ENCODE measurements at places on chromosomes 2 and 18. TPM values are rescaled to one million over a fixed set of nuclear protein-coding genes. Genes with fewer than 3 reads are reported as not detected.

DNA sequence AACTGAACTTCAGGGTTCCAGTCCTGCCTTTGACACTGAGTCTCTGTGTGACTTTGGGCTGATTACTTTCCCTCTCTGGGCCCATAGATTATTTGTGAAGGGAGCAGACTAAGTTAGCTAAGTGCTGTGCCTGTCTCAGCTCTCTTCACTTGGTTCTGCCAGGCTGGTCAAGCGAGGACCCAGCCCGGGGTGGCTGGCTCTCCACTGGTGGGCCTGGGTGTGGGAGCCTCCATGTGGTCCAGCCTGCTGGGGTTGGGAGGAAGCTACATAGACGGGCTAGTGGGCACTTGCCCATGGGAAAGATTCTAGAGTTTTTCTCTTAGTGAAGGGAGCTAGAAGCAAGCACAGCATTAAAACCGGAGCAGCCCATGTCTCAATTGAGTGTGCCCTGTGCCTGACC is 59.0 kb downstream of the DYSF start:
- no peaks in the 10 kb centered on the region for H3K4me1 ChIP-seq
- no peak for DNase-seq
- no peak overlapping the region for H3K4me3 ChIP-seq

MEIS1 gene
- 35.4 TPM for total RNA-seq

DNA sequence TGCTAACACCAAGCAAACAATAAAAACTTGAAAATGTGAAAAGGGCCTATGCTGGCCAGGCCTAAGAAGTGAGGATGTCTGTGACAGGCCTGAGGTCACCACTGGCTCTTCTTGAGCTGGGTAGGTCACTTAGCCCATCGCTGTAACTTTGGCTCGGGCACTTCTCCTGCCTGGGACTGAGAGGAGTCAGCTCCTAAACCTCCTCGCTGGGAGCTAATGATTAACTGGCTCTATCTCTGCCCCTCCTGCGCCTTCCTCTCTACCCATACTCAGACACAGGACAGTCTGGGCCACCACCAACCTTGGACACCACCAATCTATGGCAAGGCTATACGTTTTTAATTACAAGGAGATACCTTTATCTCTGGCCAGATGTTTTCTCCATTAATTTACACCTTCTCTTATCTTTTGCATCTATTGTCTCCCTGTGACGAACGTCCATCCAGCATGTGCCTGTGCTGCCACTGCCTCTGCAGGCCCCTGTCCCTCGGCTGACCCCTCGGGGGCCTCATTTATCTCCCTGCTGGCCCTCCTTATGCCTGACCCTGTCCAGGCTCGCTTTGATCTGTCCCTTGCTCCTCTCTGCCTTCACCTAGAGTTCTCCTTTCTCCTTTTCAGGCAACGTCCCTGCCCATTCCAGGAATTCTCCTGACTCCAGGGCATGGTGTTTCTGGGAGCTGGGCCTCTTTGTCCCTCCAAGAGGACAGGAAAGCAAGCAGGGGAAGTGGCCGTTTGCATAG is 149.1 kb upstream of the GATA6 start:
- H3K4me3 ChIP-seq, result no peak overlapping the region
- H3K27ac ChIP-seq, result no peak overlapping the region
- no peaks in the 10 kb centered on the region for H3K27me3 ChIP-seq
- DNase-seq, result no peak
- no peaks in the 10 kb centered on the region for H3K4me1 ChIP-seq

GRCh38 chr2:47301277-47301618 is 101.7 kb upstream of the MSH2 start:
- H3K4me1 ChIP-seq, result no peaks in the 10 kb centered on the region
- H3K4me3 ChIP-seq, result no peak overlapping the region
- no peak for DNase-seq
- H3K27me3 ChIP-seq, result no peaks in the 10 kb centered on the region

GREB1 gene
- 7.2 TPM for total RNA-seq

ATP6V1C2 gene
- 0.49 TPM for total RNA-seq

DNA sequence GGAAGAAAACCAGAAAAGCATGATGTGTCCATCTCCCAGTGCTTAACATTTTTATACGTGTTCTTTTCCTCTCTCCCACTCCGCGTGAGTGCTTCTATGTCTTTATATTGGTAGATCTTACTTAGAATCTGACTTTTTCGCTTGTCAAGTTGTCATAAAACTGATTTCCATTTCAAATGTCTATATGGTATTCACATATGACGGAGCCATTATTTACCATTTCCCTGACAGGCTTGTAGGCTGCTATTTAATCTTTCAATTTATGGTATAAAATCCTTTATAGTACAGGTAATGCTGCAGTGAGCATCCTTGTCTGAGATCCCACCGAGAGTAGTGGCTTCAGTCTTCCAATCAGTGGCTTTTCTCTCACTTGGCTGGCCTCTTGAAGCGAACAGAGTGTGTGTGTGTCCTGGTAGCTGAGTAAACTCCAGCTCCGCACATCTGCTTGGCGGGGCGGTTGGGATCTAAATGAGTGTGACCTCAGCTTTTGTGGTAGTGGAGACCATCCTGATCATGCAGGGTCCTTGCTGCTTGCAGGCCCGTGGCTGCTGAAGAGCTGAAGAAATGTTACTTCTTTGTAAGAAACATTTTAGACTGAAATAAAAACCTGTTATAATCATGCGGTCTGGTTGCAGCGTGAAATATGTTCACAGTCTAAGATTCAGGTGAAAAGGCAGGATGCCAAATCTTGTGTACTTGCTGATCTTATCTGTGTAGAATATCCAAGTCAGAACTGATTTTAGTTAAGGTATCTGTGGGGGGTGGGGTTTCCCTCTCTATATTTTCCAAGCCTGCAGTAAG is 40.2 kb downstream of the INPP4A start:
- no peaks in the 10 kb centered on the region for H3K27me3 ChIP-seq
- H3K4me3 ChIP-seq, result no peak overlapping the region
- H3K27ac ChIP-seq, result no peak overlapping the region

DNA sequence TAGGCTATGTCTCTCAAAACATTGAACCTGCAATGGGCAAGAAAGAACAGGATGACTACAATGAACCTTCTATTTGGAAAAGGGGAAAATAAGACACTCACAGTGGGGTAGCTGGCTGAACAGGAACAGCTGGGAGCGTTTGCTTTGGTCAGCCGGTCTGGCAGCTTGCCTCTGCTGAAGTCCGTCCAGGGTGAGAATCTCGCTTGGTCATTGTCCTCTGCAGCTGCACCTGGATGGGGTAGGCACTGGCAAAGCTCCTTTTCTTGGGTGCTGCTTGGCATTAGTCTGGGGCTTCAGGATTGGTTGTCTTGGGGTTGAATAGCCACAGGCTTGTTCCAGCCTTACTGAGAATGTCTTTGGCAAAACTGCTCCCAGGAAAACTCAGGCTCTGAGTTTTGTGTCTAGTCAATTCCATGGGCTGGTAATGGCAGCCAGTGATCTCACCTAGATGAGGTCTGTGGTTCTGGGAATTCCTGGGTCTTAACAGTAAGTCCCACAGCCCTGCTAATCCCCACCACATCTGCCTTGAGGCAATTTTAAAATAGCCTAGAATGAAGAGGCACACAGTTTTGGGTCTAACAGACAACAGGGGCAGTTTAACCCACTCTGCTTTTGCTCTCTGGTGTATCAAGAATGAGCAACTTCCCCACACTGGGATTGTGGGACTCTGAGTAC is 13.4 kb downstream of the NEDD4L start:
- no peaks in the 10 kb centered on the region for H3K4me1 ChIP-seq
- no peak overlapping the region for H3K4me3 ChIP-seq
- H3K27ac ChIP-seq, result no peak overlapping the region
- no peak for DNase-seq

DNA sequence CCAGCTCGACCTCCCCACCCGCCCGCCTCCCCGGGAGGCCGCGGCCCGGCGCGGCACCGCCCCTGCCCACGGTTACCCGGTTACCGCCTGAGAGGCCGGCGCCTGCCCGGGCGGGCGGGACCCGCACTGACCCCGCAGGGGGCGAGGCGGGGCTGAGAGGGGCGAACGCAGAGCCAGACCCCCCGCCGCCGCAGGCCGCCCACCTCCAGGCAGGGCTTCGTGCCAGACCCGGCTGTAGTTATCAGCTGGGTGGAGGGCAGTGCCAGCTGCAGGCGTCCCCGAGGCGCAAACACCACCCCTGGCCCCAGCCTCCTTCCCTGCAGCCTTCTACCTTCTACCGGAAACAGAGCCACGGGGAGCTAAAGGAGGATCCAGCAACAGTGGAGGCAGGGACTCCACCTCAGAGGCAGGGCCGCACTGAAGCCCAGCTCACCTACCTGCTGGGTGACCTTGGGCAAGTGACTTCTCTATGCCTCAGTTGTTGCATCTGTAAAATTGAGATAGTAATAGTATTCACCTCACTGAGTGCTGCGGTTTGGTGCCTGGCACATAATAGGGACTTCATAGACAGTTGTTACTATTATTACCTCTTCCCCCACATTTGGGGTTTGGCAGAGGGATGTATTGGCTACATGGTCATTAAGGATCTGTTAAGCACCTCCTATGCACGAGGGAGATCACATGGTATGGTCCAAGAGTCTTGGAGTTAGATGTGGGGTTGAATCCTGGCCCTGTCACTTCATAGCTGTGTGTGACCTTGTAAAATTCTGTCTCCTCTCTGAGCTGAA is 231.6 kb upstream of the SMAD2 start:
- no peaks in the 10 kb centered on the region for H3K27me3 ChIP-seq
- H3K4me1 ChIP-seq, result no peaks in the 10 kb centered on the region

ANKRD30B gene
- total RNA-seq, result not detected

RAB6C gene
- 0.36 TPM for total RNA-seq

UGT1A10 gene
- total RNA-seq, result not detected

DNA sequence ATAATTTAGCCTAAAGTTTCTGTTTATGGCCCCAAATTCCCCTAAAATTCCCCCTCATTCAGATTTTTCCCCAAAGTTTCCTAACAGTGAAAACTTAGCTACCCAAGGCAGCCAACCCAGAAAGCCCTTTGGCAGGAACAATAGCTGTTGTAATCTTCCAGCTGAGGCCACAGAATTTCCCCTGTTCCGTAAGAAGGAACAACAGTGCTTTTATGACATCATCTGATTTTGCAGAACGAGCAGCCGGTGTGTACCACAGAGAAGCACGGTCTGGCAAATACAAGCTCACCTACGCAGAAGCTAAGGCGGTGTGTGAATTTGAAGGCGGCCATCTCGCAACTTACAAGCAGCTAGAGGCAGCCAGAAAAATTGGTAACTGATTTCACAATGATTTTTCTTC is 6.3 kb downstream of the TNFAIP6 start:
- no peaks in the 10 kb centered on the region for H3K36me3 ChIP-seq
- no peak overlapping the region for H3K4me3 ChIP-seq
- no peaks in the 10 kb centered on the region for H3K4me1 ChIP-seq
- DNase-seq, result no peak
- no peaks in the 10 kb centered on the region for H3K27me3 ChIP-seq

GRCh38 chr2:74003494-74004211 is 18.9 kb downstream of the TET3 start:
- no peak overlapping the region for H3K27ac ChIP-seq
- H3K27me3 ChIP-seq, result no peaks in the 10 kb centered on the region
- H3K4me3 ChIP-seq, result peak overlapping the region; percentile 46
- no peak for DNase-seq
- no peaks in the 10 kb centered on the region for H3K4me1 ChIP-seq
- no peaks in the 10 kb centered on the region for H3K36me3 ChIP-seq

FIGN gene
- total RNA-seq, result 12.7 TPM

DNA sequence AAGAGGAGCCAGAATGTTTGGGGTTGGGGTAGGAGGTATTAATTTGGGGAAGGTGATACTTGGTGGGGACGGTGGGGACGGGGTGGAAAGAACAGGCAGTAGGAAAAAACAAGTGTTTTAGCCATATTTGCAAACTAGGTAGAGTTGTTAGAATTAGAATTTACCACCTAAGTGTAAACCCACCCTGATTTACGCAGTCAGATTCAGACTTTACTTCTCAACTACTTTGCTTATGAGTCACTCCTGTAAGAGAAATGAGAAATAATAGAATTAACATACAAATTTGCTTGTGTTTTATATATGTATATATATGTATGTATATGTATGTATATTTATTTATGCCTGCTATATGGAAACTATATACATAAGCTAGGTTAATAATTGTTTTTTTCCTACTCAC is 1168.2 kb upstream of the ZEB2 start:
- no peak overlapping the region for H3K27ac ChIP-seq
- H3K4me3 ChIP-seq, result no peak overlapping the region
- H3K27me3 ChIP-seq, result no peaks in the 10 kb centered on the region

- peak; percentile 95 for DNase-seq
- no peaks in the 10 kb centered on the region for H3K4me1 ChIP-seq
- peak overlapping the region; percentile 57 for H3K4me3 ChIP-seq
Observed at GRCh38 chr18:48161191-48161910, 230.9 kb upstream of the SMAD2 start.

DNA sequence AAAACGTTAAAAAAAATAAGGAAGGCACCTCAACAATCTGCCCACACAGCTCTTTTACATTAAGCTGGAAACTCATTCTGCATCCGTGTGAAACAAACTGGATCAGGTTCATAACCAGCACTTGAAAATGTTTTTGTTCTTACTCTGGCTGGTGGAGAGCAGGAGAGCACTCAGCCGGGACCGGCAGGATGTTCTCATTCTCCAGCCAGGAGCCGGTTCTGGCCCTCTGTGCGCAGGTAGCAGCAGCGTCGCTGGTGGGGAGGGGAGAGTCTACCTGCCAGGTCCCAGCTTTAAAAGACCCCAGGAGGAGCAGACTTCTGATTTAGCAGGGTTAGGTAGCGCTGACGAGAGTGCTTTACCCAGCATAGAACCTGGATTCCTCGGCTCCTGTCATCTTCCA is 834.9 kb upstream of the SALL3 start:
- no peaks in the 10 kb centered on the region for H3K36me3 ChIP-seq
- no peak for DNase-seq
- H3K4me1 ChIP-seq, result no peaks in the 10 kb centered on the region
- H3K4me3 ChIP-seq, result no peak overlapping the region
- no peaks in the 10 kb centered on the region for H3K27me3 ChIP-seq

ABCG8 gene
- not detected for total RNA-seq

OSBPL6 gene
- total RNA-seq, result 2.1 TPM

GRCh38 chr2:71000780-71001591 is 6.3 kb upstream of the TEX261 start:
- H3K27me3 ChIP-seq, result no peaks in the 10 kb centered on the region
- peak; percentile 82 for DNase-seq
- H3K4me3 ChIP-seq, result no peak overlapping the region
- H3K27ac ChIP-seq, result no peak overlapping the region
- H3K36me3 ChIP-seq, result no peaks in the 10 kb centered on the region

GRCh38 chr2:100107906-100108647 is 34.3 kb downstream of the AFF3 start:
- H3K27me3 ChIP-seq, result no peaks in the 10 kb centered on the region
- no peaks in the 10 kb centered on the region for H3K36me3 ChIP-seq
- no peak overlapping the region for H3K4me3 ChIP-seq
- no peaks in the 10 kb centered on the region for H3K4me1 ChIP-seq
- DNase-seq, result no peak
